Upper lobe of right lung (tissue), 1 donor: ENCODE measurements at places on chromosomes 6 and 20. TPM values are rescaled to one million over a fixed set of nuclear protein-coding genes. Genes with fewer than 3 reads are reported as not detected.
A peak's percentile ranks its signal among the peaks of the same experiment; 100 is the strongest.

Gene RWDD2A
- total RNA-seq = 3.5 TPM

Gene TRAPPC3L
- 0.64 TPM for total RNA-seq

Gene PTPRK
- total RNA-seq = 64.6 TPM

Gene SNRPB
- total RNA-seq = 83.7 TPM

Gene VIP
- 1.6 TPM for total RNA-seq

Gene HAO1
- total RNA-seq = not detected

Gene RAET1L
- not detected for total RNA-seq

Gene SPATS1
- total RNA-seq = not detected

- DNase-seq = no peak
These were observed 150.8 kb upstream of the STXBP5 start for GRCh38 chr6:147053311-147053921.

- DNase-seq = no peak
These were observed 95.1 kb upstream of the RNF217 start for GRCh38 chr6:124867121-124867520.

GRCh38 chr6:39197922-39198500 is 31.3 kb downstream of the KCNK5 start:
- DNase-seq = no peak

- DNase-seq = no peak
These were observed 6.3 kb upstream of the ARFGEF3 start for GRCh38 chr6:138155443-138155842.

GRCh38 chr20:57795342-57795697 is 85.5 kb upstream of the PMEPA1 start:
- no peak for DNase-seq

GRCh38 chr6:155382338-155382685 is 68.0 kb upstream of the TFB1M start:
- no peak for DNase-seq

DNA sequence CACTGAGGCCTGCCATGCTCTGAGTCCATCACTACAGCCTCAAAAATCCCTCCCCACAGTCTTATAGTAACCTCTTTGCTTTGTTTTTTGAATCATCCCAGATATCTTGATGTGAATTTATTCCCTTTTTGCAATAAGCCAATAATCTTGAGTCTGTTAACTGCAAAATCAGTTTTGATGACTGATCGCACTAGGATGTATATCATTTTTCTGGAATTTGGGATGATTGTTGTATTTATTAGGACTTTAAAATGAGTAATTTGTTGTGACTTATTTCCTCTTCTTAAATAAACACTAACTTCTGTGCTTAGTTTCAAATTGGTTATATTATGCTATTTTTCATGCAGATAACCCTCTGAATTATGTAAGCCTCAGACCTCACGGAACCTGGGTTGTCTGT is 5.6 kb downstream of the CST4 start:
- DNase-seq = no peak

DNA sequence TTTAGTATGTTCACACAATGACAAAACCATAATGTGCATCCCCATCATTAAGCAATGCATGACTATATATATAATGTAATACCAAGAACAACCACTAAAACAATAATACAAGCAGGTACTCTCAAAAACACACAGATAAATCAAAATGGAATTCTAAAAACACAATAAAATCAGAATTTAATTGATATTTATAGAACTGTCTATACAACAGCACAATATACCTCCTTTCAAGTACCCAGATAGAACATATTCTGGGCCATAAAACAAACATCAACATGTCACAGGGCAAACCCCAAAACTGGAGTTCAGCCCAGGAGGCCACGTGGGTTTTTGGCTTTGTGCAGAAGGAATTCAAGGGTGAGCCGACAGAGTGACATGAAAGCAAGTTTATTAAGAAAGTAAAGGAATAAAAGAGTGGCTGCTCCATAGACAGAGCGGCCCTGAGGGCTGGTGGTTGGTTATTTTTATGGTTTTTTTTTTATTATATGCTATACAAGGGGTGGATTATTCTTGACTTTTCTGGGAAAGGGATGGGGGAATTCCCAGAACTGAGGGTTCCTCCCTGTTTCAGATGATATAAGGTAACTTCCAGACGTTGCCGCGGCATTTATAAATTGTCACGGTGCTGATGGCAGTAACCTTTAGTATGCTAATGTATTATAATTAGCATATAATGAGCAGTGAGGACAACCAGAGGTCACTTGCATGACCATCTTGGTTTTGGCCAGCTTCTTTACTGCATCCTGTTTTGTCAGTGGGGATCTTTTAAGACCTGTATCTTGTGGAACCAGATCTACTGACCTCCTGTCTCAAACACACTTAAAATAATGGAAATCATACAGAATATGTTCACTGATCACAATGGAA is 5.6 kb downstream of the RAB23 start:
- DNase-seq = no peak

GRCh38 chr20:61186771-61187472 is 65.1 kb upstream of the CDH4 start:
- no peak for DNase-seq

DNA sequence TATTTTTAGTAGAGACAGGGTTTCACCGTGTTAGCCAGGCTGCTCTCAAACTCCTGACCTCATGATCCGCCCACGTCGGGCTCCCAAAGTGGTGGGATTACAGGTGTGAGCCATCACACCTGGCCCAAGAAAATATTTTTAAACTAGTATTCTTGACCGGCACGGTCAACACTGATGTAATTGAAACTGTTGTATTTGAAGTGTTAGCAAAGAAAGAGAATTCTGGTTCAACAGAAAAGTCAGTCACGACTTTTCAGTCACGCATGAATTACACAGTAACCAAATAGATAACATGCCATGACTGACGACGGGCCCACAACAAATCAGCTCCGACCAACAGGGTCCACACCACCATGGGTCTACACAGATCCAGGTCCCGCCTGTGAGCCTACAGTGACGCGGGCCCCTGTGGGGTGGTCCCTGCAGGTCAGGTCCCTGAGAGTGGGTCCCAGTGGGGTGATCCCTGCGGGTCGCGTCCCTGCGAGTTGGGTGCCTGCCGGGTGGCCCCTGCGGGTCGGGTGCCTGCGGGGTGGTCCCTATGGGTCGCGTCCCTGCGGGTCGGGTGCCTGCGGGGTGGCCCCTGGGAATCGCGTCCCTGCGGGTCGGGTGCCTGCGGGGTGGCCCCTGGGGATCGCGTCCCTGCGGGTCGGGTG is 1.0 kb downstream of the GMEB2 start:
- peak; percentile 75 for DNase-seq

- no peak for DNase-seq
These were observed 4.7 kb upstream of the SULF2 start for GRCh38 chr20:47789764-47790579.

- DNase-seq = no peak
These were observed 56.8 kb downstream of the TMEM242 start for GRCh38 chr6:157266274-157267101.

GRCh38 chr6:57307850-57308249 is 9.6 kb upstream of the PRIM2 start:
- DNase-seq = no peak

GRCh38 chr20:44897133-44897532 is 11.6 kb downstream of the YWHAB start:
- no peak for DNase-seq

DNA sequence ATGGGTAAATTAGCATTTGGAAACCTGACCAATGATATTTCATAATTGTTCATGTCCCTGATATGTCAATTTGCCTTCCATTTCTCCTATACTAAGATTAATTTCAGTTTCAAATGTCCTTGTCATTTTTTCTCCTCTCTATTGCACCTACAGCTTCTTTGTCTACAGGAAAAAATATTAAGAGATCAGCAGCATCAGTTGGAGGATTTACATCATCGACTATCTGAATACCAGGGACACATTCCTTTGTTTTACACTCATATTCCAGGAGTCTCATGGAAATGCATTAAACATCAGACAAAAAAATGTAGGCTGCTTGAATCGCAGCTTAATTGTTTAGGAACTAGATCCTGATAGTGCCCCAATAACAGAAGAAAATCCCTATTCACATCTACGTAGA is 188.2 kb downstream of the PRKN start:
- DNase-seq = no peak

DNA sequence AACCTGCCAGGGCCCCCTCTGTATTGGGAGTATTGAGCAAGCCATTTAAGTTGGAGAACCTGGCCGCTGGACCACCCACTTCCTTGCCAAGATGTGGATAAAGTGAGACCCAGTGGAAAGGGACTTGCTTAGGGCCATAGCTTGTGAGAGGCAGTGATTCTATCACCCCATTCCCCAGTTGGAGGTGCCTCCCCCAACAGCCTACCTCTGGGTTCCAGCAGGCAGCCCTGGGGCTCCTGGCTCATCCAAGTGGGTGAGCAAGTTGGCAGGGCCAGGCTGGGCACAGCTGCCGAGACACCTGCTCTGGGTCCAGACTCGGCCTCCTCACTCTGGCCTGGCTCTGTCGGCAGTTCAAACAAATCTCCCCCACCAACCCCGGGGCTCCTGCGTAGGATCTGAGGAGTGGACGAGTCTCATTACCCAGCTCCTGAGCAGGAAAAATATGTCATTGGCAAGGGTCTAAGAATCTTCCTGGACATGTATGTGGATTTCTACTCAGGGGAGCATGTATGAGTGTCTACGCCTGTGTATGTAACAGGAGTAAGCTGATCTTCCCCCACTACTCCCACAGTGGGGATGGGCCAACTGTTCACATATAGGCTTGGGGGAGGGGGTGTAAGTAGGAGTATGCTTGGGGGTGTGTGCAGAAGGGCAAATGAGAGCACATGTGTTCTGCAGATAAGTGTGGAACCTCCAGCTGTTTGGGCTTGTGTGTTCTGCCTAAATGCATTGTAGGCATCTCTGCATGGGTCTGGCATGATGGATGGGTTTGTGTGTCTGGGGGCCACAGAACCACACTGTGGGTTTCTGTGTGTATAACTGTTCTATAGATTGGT is 1.9 kb downstream of the ID1 start:
- DNase-seq = peak; percentile 74
